ENCODE measurements at places on chromosomes 11 and 22. TPM values are rescaled to one million over a fixed set of nuclear protein-coding genes. Genes with fewer than 3 reads are reported as not detected.

DNA sequence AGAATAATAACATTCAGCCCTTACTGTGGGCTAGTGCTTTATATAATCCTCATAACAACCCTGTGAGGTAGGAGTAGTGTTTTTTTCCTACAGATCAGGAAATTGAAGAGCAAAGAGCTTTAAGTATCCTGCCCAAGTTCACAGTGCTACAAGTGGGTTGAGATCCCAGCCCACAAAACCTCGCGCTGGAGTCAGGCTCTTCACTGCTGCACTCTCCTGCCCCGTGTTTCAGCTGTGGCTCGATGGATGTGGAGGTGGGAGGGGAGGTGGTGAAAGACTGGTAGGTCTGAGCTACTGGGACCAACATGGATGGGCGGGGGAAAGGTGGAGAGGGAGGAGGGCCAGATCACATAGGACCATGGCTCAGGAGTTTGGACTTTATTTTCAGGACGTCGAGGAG lies 6.1 kb downstream of the ZNF408 start:
- DNase-seq, result no peak

The SCGB1D2 gene
- not detected for total RNA-seq

- DNase-seq, result no peak
Observed at GRCh38 chr11:46894961-46895360, 23.4 kb downstream of the LRP4 start.

DNA sequence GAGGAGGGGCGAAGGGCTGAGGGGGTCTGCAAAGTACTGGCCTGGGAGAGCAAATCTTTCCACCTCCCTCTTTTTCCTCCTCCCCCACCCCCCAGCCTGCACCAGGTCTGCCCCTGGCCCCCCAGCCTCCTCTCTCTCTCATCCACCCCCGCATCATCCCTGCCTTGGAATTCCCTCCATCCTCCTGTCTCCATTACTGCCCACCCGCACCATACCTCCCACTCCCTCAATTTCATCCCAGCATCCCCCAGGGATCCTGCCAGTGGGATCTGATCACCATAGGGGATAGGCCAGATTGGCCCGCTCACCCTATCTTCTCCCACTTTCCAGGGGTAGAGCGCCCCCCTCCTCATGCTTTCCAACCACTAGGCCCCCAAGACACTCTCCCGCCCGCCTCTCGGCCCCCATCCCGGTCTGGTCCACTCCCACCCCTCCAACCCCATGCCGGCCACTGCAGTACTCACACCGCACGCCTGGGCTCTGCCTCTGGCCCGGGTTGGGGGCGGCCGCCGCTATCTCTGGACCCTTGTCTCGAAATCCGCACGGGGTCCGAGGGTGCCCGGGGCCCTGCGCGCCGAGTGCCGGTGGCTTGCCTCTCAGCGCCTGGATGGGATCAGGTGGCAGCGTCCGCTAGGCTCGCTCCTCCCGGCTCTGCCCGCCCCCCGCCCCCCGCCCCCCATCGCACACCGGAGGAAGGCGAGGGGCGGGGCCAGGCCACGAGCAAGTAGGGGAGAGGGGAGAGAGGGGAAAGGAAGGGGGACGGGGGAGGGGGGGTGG lies at the start of gene GAL3ST3:
Gene GAL3ST3, minus strand, starts transcription at position 615 of the 777 bp plus-strand sequence. CDS start 3,746 bp downstream, outside the sequence.
- no peak for DNase-seq

The ABTB2 gene
- total RNA-seq, result 5.6 TPM

The OR52N4 gene
- not detected for total RNA-seq

GRCh38 chr11:102276362-102276761 lies 40.9 kb upstream of the BIRC3 start:
- DNase-seq, result no peak

DNA sequence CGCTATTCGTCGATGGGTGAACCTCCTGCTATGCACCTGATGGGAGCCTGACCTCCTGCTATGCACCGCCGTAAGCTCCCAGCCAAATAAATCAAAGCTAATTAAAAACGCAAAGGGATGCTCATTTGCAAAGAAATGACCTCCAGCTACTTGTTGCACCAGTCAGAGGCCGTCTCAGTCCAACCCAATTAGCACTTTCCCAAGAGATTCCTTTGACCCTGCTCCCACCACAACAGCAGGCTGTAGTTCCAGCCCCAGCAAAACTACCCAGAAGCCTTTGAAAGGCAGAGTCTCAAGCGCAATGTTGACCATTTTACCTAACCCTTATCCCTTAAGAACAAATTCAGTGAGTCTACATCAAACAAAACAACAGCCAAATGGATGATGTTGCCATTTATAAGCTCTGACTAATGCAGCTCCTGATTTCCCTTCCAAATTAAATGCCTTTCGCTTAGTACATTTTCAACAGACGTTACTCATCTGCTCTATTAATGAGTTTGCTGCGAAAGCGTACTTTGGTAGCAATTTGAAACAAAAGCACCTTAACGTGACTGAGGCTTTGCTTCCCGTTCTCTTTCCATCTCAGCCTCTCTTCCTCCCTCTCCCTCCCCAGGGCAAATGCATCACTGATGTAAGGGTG lies 17.2 kb upstream of the BSX start:
- DNase-seq, result no peak

The CNTN5 gene
- total RNA-seq, result not detected
